M059J (cell line): ENCODE measurements at places on chromosomes 6 and 20. TPM values are rescaled to one million over a fixed set of nuclear protein-coding genes. Genes with fewer than 3 reads are reported as not detected.

TNF gene
- total RNA-seq: 0.47 and 0.62 TPM in 2 replicates

PDE10A gene
- total RNA-seq: 0.02 and 0.07 TPM in 2 replicates

FBXO9 gene
- 45.2 and 80.4 TPM in 2 replicates for total RNA-seq

SLC17A1 gene
- total RNA-seq: not detected in 2 replicates

CLPSL2 gene
- total RNA-seq: not detected in 2 replicates

MYT1 gene
- not detected in 2 replicates for total RNA-seq

AVP gene
- not detected in 2 replicates for total RNA-seq

TRIM10 gene
- total RNA-seq: not detected in 2 replicates

- DNase-seq: peak; percentile 34
Observed at GRCh38 chr6:4336778-4337442, 201.5 kb upstream of the ECI2 start.

DNA sequence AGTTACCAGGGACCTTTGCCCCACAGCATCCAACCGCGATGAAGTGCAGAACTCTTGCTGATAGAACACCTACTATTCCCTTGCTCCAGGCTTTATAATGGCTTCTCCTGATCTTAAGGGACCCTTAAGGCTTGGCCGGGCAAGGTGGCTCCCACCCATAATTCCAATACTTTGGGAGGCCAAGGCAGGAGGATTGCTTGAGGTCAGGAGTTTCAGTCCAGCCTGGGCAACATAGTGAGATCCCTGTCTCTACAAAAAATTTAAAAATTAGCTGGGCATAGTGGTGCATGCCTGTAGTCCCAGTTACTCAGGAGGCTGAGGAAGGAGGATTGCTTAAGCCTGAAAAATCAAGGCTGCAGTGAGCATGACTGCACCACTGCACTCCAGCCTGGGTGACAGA is 68.8 kb downstream of the GCNT2 start:
- no peak for DNase-seq

DNA sequence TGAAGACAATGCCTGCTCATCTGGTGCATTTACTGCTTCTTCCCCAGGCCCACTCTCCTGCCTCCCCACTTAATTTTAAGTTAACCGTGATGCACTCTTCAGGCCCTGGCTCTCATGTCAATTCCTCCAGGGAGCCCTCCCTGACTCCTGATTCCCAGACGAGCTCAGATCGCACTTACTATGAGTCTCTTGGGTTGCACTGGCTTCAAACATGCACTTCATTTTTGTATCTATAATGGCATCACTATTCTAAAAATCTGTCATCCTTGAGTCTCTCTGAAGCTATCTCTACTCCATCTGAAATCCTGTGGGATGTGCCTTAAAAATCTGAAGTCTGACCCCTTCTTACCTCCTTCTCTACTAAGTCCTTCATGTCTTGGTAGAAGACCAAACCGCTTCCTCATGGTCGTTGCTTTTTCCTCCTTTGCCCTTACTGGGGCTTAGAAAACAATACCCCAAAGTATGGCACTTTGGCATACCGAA is 24.7 kb downstream of the COX4I2 start:
- no peak for DNase-seq

DNA sequence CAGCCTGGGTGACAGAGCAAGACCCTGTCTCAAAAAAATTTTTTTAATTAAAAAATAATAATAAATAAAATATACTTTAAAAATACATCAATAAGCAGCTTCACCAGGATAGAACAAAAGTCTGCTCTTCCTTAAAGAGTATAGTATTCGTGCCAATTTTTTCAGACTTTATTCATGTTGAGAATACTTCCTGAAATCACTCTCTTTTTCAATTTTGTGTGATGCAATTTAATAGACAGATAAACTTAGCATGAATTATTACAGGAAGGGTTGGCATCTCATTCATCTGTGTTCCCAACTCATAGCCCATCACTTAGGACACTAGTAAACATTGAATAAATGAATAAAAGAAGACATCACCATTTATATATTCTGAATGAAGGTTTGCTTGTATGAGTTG is 52.4 kb downstream of the IPCEF1 start:
- peak; percentile 8 for DNase-seq

DNA sequence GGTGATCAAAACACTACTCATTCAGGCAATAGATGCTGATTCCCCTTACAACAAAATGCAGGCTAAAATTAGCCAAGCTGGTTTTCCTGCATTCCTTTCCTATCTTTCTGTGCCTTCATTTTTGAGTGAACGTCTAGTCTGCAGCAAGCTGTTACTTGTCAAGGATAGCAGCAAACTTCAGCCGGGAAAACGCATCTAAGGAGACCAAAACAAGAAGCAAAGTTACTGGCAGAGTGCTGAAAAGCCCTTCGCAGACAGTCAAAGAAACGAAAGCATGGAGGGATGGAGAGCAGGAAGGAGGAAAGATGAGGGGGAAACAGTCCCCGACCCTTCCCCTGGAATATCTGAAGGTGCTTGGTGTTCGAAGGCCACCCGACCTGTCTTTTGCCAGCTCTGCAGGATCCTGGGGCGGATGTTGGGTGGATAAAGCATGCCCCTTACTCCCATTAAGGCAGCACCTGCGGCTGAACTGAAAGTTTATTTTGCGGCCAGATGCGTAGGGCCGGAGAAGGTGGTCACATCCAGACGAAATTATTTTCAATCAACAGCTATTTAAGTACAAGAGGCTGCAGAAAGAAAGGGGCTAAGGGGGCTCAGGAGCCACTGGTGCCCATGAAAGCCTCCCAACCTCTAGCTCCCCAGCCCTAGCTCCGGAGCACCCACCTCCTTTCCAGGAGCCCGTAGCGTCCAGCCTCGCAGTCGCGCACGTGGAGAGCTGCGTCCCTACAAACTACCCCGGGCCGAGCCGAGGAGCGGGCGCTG is 538 bp downstream of the FERMT1 start:
- peak; percentile 36 for DNase-seq

DNA sequence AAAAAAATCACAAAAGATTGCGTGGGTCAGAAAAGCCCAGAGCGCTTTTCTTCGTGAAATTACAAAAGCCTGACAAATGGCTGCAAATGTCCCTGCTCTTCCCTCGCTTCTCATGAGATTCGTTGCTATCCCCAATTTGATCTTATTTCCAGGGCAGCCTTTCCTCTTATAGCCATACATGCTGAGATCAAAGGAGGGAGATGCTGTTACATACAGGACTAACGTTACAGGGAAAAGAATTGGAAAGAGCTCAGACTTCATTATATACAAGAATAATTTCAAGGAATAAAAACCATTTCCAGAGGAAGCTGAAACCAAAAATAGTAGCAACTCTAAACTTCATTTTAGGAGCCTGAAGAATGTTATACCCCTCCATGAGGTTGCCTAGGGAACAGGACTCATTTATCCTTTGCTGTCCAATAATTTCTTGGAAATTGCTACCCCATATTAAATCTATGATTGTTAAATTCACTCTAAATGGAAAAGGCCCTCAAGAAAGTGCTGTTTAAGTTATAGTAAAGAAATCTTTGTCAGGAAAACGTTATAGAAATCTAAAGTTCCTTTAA is 81.0 kb downstream of the METTL24 start:
- DNase-seq: no peak

GRCh38 chr6:31791324-31792089 is 4.0 kb downstream of the VARS1 start:
- DNase-seq: peak; percentile 45

DNA sequence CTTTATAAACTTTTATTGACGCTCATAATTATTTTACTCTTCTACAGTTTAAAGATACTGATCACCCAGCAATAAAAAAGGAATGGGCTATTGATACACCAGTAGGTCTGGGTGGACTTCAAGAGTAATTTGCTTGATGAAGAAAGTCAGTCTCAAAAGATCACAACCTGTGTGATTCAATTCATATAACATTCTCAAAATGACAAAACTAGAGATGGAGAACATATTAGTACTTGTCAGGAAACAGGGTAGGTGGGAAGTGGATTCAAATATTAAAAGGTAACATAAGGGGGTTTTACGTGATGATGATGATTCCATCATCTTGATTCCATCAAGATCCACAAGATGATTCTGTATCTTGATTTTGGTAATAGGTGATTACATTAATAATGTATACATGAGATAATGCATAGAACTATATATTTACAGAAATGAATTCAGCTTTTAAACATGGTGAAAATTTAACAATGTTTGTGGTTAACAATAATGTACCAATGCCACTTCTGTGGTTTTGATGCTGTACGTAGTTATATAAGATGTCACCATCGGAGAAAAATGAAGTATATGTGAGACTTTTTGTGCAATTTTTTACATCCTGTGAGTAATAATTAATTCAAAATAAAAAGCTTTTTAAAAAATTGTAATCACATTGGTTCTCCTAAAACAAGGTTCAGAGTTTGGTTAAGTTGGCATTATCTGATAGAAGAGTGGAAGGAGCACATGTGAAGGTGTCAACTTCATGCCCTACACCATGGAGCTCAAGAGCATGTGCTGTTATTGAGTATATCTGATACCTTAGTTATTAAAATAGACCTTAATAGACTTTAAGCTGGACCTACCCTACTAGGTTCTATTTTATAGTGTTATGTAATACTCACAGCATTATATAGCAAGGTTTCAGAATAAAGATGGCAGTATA is 66.3 kb upstream of the DYNLRB1 start:
- DNase-seq: no peak

DNA sequence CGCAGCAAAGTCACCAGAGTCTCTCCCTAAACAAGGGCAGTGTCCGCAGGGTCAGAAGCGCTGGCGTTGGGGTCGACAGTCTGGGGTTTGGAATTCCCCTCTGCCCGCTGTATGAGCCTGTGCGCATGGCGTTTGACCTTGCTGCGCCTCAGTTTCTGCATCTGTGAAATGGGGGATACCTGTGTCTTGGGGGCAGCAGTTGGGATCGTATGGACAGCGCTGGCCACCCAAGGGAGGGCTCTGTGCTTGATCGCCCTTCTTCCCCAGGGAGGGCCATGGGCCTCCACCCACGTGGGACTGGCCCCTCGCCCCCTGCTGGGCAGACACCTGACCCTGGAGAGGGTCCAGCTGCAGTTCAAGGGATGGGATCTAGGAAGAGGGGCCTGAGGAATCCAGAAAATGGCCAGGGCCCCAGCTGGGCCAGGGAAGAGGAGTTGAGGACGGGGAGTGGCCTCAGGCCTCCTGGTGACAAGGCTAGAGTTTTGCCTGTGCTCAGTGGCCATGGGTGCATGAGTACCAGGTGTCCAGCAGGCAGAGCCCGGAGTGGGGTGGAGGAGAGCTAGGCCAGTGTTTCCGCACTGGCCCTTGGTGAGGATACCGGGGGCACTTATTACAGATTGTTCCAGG is 26.4 kb upstream of the PHACTR3 start:
- DNase-seq: no peak

- DNase-seq: no peak
Observed at GRCh38 chr6:285030-285771, 7.1 kb upstream of the DUSP22 start.

DNA sequence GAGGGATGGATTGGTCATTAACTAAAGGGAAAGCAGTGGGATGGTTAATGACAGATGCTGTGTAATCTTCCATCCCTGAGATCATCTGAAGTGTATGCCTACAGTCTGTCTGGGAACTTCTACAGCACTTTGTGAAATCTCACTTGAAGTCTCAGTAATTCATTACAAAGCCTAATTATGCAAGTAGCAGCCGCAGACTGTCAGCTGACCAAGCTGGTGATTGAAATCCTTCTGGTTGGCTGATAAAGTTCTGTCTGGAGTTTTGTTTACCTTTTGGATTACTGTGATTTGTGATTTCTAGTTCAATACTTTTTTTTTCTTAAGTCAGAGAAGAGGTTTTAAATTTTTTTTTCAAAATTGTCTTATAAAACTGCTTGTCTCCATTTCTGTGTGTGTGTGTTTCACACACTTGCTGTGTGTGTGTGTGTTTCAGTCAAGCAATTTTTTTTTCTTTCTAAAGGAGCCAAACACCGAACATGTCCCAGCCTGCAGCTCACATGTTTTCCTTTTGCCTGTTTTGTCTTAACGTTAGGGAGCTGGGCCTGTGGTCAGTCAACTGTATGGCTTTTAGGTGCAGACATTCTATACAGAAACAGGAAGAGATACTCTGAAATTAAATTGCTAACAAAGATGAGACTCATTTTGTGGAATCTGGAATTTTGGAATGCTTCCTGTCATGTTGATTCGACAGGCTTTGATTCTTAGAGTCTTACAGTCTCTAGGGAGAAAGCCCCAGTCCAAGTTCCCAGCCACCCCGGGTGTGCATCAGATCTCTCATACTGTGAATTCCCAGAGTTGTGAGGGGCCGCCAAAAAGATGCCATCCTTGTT is 28.5 kb upstream of the ADGRF4 start:
- no peak for DNase-seq

DNA sequence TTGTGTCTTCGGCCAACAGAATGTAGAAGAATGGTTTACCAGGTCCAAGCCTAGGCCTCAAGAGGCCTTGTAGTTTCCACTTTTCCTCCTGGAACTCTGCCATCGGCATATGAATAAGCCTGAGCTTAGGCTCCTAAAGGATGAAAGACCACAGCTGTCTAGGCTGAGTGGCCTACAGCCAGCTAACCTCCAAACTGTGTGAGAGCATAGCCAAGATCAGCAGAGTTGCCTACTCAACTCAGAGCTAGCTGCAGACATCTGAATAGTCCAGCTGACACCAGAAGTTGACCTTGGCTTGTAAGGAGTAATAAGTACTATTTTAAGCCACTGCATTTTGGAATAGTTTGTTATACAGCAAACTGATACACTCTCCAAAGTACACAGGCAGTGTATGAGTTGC is 52.6 kb upstream of the SMIM29 start:
- peak; percentile 56 for DNase-seq

DNA sequence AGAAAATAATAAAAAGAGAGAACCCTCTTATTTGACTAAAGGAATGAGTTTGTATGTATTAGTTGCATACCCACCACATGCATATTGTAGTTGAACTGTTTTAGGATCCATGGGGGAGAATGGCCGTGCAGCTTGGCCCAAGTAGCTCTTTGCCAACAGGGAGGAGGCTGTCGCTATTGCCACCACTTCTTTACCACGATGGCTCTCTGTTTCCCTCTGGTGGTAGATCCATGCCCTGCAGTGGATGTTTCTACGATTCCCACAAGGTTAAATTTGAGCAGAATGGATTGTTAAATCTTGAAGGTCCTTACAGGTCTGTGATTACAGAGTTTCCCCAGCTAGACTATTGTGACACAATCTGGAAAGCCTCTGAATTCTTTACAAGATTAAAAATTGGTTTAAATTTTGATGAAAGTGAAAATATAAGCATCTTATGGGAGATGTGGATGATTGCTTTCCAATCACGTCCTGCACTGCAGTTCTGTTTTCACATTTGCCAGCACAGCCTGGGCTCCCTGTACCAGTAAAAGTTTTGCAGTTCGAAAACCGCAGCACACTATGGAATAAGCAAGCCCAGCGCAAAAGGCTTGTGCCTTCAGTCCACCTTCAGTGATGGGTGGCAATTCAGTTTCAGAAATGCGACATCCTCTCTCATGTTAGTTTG is 34.4 kb upstream of the FNDC1 start:
- DNase-seq: peak; percentile 59

- DNase-seq: peak; percentile 62
Observed at GRCh38 chr6:31419842-31420241, 16.4 kb downstream of the MICA start.

DNA sequence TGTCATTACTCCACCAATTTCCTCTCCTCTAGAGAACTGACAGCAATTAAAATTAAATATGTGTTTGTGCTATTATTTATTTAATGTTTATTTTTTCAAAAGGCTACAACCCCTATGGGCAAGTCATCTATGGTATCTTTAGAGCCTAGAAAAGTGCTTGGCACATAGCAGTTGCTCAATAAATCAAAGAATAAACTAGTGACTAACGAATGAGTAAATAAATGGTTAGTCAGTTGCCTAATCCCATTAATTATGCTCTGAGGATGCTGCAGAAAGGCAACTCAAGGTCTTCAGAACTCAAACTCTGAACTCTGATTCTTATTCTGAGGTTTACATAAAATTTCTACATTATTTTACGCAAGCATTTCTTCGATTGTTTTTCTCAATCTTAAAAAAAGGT is 193.0 kb upstream of the TSHZ2 start:
- peak; percentile 31 for DNase-seq

- peak; percentile 54 for DNase-seq
Observed at GRCh38 chr20:8721098-8721497, 347.8 kb upstream of the PLCB4 start.
